ENCODE measurements at places on chromosomes 16 and 17.
A peak's percentile ranks its signal among the peaks of the same experiment; 100 is the strongest.

- no peak for DNase-seq
Observed at GRCh38 chr17:57758654-57759053, 13.6 kb upstream of the CCDC182 start.

DNA sequence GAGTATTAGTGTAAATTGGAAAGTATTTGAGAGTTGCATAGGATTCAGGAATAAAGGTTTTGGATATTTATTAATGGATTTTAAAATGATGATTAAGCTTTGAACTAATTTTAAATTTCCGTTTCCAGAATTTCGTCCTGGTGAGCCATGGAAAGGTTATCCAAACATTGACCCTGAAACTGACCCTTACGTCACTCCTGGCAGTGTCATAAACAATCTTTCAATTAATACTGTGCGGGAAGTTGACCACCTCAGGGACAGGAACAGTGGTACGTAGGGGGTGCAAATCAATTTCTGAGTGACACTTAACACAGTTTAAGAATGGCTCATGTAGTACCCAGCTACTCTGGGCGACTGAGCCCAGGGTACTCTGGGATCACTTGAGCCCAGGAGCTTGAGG is 29.1 kb upstream of the SLC5A11 start:
- no peak for DNase-seq

- no peak for DNase-seq
Observed at GRCh38 chr17:60664022-60664421, 13.6 kb upstream of the BCAS3 start.

GRCh38 chr17:17533901-17534441 is 37.8 kb upstream of the RASD1 start:
- no peak for DNase-seq

GRCh38 chr17:13154398-13154797 is 136.6 kb upstream of the ELAC2 start:
- no peak for DNase-seq

- DNase-seq = no peak
Observed at GRCh38 chr17:8371786-8372185, 4.7 kb downstream of the KRABD2 start.

DNA sequence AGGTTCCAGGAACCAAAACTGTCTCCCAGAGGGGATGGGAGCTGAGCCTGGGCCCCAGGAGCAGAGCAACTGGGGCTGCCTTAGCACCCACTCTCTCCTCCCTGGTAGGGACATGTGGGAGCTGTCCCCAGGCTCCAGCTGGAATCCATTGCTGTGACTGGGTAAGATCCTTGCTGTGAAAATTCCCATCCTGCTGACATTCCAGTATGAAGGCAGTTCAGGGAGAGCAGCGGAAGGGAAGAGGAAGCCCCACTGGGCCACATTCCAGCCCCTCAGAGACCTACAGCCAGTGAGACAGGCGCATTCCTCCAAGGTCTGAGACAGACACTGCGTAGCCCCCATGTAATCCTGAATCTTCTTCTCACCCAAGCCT is 24.2 kb downstream of the MYO18A start:
- no peak for DNase-seq

- DNase-seq = no peak
Observed at GRCh38 chr17:39360537-39360936, 40.9 kb downstream of the FBXL20 start.

DNA sequence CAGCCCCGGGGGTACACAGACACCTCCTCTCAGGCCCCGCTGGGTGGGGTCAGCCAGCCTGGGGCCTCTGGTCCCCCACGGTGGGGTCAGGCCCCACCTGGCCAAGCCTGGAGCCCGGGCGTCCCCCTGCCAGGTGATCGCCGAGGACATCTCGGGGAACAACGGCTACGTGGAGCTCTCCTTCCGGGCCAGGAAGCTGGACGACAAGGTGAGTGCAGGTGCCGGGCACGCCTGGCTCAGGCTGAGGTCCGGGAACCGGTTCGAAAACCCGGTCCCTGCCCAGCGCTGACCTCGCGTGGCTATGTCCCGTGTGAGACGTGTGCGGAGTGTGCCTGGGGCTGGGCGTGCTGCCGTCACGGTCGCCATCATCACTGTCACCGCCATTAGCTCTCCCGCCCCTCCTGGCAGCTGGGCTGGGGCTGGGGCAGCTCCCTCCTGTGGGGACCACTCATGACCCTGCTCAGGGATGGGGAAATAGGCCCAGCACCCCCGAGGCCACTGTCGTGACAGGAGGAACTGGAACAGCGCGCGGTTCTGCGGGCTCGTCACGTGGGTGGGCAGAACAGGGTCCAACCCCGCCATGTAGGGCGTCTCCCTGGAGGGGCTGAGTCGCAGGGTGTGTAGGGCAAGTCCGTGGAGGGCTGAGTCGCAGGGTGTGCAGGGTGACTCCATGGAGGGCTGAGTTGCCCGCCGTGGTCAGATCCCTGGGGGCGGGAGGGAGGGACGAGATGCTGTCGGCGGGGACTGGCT is 8.5 kb downstream of the CPNE7 start:
- DNase-seq = no peak

- no peak for DNase-seq
Observed at GRCh38 chr17:60652454-60653247, 25.0 kb upstream of the BCAS3 start.

- peak; percentile 93 for DNase-seq
Observed at GRCh38 chr17:79087428-79088143, 13.0 kb downstream of the ENGASE start.

- no peak for DNase-seq
Observed at GRCh38 chr17:81171941-81172340, 5.9 kb upstream of the AATK start.

DNA sequence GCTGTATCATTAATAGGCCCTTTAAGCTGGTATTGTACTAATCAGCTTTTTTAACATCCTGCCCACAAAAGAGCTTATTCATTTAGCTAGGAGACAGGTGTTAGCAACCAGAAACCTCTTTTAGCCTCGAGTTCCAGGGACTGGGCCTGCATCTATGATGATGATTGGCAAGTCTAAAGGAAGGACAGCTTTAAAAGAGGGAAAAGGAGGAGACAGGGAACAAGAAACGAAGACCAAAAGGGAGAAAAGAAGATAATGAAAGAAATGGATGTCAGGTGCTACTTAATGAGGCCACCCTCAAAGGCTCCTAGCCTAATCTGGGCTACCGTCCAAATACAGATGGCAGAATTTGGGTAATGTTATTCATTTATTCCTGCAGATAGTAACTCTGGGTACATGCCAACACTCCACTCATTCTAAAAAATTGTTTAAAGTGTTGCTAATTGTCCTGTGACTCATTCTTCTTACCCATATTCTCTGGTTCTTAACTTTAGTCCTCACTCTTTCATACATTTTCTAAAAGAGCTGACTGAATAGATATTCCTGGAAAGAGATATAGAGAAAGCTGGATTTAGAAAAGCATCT is 18.7 kb upstream of the RFFL start:
- DNase-seq = no peak

DNA sequence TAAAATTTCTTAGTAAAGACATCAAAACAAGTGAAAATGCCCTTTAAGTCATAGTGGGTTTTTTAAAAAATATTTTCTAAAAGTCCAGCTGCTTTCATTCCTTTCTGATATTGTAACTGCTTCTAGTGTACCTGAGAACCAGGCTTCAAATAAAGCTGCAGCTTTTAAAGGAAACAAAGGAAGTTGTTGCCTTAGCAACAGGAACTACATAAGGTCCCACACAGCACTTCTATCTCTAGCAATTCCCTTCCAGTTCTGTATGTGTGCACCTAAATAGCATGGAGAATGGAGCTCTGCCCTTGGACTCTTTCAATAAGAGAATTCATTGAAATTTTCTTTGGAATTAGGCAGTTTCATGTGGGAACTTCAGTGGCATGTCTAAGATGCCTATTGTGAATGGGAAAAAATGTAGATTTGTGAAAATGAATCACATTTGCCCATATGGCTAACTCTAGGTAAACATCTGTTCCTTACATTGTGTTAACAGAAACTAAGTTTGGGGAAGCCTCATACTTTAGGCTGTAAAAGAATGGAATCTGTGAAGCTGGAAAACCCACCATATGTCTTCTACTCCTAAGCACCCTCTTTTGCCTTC is 206.4 kb downstream of the KIF2B start:
- no peak for DNase-seq

Measured in activated CD8-positive, alpha-beta memory T cell treated with anti-CD3 and anti-CD28 coated beads, Interleukin-2, amount 50 U/mL, for 48 hours (primary cell).